GM20000 (cell line): ENCODE measurements at places on chromosomes 2 and 18.

DNA sequence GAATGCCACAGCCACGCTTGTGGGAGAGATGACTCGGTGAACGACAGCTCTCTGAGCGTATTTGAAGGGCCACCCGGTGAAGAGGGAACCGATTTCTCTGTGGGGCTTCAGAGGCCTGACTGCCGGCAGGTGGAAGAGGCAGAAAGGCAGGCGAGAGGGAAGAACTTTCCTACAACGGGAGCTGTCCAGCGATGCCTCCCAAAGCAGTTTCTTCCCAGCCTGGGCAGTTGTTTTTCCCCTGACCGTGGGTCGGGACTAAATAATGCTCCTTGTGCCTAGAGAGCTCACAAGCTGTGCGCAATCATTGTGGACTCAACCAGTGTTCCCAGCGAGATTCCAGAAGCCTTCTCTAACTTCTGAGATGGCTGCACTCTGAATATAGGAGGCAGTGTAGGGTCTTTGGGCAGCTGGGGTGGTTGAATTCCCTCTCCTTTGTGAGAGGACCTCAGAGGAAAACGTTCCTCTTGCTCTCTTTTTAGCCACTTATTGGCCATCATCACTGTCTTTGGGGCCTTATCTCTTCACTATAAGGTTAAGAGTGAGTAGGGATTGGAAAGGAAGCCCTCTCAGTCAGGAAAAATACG lies 710 bp downstream of the SEC11C start:
- DNase-seq, result peak; percentile 14

- DNase-seq, result no peak
Observed at GRCh38 chr2:120856421-120856862, 120.8 kb downstream of the GLI2 start.

DNA sequence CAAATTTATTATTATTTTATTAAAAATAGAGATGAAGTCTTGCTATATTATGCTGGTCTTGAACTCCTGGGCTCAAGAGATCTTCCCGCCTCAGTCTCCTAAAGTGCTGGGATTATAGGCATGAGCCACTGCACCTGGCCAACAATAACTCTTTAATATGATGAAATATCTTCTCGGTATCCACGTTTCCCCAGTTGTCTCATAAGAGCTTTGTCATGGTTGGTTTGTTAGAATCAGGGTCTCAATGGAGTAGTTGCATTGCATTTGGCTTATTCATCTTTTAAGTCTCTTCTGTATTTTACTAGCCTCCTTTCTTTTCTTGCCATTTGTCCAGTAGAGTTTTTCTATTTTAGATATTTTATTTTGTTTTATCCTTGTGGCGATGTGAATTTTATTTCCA lies 32.7 kb upstream of the DLX2 start:
- no peak for DNase-seq

GRCh38 chr2:178292586-178292985 lies 98.3 kb downstream of the OSBPL6 start:
- DNase-seq, result no peak

GRCh38 chr2:219218217-219218731 lies 484 bp downstream of the ABCB6 start:
- DNase-seq, result peak; percentile 61

DNA sequence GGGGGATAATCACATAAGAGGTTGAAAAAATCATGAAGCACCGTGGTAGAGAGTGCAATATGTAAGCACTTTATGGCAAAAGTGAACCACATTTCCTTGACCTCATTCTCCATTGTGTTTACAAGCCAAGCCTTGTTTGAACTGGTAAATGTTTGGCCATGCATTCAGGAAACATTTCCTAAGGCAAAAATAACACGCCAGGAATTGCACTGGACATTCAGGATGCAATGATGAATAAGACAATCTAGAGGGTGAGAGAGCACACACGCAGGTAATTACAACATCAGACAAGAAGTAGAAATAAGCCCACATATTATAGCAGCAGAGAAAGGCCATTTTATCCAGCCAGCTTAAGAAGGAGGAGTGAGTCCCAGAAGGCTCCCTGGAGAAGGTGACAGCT lies 218.0 kb upstream of the OSR1 start:
- DNase-seq, result no peak

- DNase-seq, result no peak
Observed at GRCh38 chr18:6860804-6861448, 131.4 kb downstream of the ARHGAP28 start.

DNA sequence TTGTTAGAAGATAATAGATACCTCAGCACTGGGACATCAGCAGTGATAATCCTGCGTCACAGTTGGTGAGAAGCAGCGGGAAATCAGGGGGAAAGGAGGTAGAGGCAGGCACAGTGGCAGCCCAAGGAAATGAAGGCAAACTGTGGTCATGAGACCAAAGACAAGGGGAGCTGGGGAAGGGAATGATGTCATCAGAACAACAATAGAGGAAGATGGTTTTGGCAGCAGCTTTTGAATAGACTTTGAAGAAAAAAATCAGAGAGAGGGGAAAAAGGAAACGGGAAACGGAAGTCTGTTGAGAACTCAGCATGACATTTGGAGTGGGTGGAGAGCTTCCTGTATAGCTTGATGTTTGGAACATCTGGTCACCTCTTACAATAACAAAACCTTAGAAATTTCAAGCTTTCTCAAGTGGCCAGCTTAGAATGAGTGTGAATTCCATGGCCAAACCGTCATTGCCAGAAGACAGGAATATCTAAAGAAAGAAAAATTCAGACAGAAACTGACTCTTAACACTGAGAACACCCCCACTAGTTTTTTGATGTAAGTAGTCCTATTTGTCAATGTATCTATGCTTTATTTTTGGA lies 18.4 kb upstream of the YES1 start:
- peak; percentile 17 for DNase-seq

- no peak for DNase-seq
Observed at GRCh38 chr2:119820275-119820674, 60.6 kb downstream of the PTPN4 start.

- DNase-seq, result no peak
Observed at GRCh38 chr2:26241928-26242436, 2.5 kb downstream of the HADHA start.

- DNase-seq, result no peak
Observed at GRCh38 chr2:241885291-241885945, 15.9 kb downstream of the RTP5 start.

- DNase-seq, result no peak
Observed at GRCh38 chr2:133408671-133409070, 159.6 kb downstream of the NCKAP5 start.
